Vagina (tissue), 2 donors: ENCODE measurements at places on chromosomes 3 and 15.

DNA sequence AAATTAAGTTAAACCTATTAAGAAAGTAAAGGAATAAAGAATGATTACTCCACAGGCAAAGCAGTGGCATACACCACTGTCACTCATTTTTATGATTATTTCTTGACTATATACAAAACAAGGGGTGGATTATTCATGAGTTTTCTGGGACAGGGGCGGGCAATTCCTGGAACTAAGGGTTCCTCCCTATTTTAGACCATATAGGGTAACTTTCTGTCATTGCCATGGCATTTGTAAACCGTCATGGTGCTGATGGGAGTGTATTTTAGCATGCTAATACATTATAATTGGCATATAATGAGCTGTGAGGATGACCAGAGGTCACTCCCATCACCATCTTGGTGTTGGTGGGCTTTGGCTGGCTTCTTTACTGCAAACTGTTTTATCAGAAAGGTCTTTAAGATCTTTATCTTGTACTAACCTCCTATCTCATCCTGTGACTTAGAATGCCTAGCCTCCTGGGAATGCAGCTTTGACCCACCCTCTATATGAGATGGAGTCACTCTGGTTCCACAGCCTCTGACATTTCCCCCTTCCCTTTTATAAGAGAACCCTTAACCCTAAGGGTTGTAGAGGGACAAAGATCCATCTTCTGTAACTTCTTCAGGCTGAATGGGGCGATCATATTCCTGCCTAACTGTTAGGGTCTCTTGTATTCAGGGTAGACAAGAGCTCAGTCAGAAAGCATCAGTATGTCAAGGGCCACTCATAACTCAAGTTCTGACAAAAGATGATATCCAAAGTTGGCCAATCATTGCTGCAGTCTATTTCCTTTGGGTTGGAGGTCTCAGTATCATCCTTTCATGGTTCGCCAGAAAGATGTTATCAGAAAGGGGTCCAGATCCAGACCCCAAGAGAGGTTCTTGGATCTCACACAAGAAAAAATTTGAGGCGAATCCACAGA, 79.5 kb upstream of the LIPC start:
- DNase-seq = no peak

DNA sequence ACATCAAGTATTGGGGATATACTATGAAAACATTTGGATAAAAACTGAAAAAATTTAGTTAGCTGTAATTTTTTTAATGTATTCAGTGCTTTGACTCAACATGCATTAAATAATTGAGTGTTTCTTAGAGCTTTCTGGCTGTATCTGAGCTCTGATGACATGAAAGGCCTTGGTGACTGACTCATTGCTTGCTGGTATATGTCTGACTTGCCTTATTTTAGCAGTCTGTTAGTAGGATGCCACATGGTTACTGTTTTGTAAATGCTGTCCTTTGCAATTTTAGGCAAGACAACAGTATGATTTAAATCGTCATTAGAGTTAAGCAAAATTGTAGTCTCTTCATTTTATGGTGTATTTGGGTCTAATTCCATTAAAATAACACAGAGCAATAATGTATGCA, 199.2 kb downstream of the GHSR start:
- DNase-seq = no peak

DNA sequence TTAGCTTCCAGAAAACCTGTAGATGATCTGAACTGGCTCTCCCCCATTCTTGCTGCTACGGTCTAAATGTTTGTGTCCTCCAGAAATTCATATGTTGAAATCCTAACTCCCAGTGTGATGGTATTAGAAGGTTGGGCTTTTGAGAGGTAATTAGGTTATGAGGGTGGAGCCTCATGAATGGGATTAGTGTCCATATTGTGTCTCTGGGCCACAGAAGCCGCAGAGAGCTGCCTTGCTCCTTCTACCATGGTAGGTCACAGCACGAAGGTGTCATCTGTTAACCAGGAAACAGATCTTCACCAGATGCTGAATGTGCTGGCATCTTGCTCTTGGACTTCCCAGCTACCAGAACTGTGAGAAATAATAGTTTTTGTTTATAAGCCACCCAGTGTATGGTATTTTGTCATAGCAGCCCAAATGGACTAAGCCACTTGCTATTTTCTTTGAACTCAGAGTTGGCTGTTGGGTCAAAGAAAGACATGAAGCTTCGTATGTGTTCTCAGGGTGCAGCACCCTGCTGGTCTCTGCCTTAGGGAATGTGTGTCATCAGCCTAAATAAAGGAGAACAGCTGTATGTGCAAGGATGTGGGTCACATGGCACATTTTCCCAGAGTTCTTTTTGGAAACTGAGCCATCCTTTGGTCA, 317.5 kb upstream of the SLCO3A1 start:
- DNase-seq = peak; percentile 52

DNA sequence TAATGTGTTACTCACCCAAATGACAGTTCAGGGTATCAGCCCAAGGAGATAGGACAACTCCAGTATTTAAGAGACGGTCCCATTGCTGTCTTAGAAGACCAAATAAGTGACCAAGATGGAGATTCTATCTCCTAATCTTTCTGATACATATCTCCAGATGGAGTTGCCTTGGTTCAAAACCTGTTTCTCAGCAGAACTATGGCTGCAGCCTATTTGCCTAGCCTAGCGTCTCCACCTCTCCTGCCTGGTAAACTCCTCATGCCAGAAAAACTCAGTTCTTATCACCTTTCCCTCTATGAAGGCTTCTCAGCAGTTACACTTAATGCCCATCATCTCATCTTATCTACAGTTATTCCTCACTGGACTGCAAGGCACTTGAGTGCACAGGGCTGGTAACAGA, 1.2 kb upstream of the CSPG5 start:
- no peak for DNase-seq

DNA sequence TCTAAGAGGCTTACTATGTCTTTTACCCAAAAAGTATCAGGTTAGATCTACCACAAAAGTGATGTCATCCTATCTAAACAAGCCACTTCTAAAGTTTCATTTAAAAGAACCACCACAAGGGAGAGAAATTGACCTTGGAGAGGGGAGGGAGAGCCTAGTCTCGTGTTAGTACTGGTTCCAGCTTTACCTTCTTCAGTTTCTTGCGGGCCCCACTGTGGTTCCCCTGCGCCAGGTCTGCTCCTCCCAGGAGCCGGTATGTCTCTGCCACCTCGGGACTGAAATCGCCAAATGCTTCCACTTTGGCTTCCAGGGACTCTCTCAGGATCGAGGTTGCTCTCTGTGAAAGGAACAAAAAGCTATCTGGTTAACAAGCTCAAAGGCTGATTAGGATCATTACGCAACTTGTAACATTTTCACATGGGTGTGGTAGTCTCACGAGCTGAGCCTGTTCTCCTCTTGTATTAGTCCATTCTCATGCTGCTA, 51.1 kb downstream of the SYNM start:
- DNase-seq = no peak

DNA sequence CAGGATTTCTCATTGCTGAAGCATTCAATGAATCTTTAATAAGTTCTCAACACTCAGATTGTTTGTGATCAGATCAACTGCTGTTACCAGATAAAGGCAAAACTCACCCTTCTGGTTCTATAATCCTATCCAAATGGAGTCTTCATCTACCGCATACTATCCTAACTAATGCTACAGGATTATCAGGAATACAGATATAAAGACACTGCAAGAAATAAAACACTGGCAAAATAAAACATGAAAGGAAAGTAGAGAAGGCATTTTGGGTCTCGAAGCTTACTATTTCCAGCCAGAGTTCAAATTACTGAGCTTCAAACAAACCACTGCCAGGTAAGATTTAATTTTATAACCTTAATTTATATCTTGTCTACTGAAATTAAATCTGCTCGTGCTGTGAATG, 524 bp downstream of the CHRM5 start:
- no peak for DNase-seq

GRCh38 chr3:175279911-175280310, 420.8 kb downstream of the NAALADL2 start:
- no peak for DNase-seq

GRCh38 chr3:190989218-190989617, 126.7 kb upstream of the GMNC start:
- no peak for DNase-seq

DNA sequence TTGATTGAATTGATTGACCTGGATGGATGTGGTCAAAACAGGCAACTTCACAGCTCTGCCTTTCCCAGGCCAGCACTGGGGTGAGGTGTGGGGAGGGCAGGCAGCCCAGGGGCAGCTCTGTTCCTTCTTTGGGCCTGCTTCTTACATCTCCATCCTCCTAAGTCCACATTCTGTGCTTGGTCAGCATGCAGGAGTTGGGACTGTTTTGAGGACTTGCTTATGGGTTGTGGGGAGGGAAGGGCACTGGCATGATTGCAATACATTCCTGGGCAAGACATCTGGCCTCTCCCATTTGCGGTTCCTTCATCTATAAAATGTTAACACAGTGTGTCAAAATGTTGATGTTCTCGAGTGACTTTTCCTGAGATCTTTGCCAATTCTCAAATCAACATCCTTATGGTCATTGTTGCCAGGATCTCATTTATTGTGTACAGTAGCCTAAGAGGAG, 84.1 kb downstream of the ST6GAL1 start:
- no peak for DNase-seq

GRCh38 chr3:156535798-156536197, 19.1 kb downstream of the SSR3 start:
- DNase-seq = no peak

GRCh38 chr15:30962079-30962478, 29.3 kb downstream of the MTMR10 start:
- no peak for DNase-seq

- DNase-seq = no peak
Measured at GRCh38 chr3:100802126-100802525, 92.8 kb downstream of the TFG start.

DNA sequence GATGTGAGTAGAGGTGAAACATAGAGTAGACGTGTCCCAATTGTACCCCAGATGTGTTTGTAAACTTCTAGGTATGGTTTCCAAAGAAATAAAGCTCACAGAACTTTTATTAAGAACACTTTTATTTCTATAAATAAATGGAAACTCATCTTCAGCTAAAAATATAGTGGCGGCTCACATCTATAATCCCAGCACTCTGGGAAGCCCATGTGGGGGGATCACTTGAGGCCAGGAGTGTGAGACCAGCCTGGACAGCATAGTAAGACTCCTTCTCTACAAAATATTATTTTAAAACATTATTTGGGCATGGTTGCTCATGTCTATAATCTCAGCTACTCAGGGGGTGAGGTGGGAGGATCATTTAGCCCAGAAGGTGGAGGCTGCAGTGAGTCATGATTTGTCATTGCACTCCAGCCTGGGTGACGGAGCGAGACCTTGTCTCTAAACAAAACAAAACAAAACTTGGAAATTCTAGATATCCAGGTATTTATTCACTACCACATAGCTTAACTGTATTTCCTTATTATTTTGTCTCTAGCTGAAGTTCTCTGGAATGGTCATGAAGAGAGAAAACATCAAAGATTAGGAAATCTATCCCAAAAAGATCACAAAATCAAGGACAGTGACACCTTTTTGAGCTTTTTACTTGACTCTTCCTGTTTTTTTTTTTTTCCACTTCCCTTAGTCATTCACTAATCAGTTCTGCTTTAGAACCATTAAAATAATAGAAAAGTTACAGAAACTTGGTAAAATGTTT, 258.1 kb downstream of the TIGIT start:
- DNase-seq = no peak

DNA sequence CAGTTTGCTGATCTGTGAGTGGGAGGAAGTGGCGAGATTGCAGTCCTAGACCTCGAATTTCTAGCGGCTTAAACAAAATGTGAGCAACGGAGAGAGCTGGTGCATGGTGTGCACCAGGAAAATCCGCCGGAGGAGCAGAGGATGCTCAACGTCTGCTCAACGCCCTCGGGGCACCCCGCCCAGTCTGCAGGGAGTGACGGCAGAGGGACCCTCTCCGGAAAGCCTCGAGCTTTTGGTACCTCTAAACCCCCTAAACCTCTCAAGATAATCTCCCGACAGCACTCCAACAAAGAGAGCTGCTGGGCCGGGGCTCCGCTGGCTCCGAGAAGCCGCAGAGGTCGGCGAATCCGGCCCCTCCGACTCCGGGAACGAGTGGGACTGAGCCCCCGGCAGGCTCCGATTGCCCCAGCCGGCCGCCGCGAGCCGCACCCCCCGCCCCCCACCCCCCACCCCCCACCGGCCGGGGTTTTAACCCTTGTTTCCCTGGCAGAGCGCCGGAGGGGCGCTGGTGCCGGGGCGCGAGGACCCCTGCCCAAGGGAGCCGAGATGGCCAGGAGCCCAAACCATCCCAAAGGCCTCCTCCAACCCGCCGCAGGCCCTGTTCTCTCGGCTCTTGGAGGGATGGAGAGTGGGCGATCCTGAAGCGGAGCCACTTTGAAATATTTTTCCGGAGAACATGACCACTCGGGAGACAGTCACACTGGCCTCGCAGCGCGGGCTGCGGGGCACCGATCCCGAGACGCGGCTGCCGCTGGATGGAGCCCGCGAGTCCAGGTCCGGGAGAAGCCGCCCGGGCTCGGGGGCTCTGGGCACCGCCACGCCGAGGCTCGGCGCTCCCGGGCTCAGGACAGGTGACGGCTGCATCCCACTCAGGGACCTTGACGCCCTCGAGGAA, 1.5 kb downstream of the MEGF11 start:
- no peak for DNase-seq

DNA sequence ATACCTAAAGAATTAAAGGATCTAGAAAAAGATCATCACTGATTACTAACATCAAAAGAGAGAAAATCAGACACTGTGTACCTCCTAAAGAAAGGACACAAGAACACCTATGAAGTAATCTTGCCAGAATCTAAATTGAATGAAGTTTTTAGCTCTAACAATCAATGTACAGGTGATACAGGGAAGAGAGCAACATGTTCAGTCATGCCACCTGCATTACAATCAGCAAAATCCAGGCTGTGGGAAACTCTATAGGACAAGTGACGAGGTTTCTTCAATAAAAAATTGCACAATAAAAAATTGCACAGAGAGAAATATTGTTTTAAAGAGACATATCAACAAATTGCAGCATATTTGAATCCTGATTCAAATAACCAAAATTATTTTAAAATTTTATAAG, 93.3 kb downstream of the SEMA5B start:
- DNase-seq = no peak

GRCh38 chr3:135138776-135139175, 343.7 kb downstream of the EPHB1 start:
- no peak for DNase-seq

DNA sequence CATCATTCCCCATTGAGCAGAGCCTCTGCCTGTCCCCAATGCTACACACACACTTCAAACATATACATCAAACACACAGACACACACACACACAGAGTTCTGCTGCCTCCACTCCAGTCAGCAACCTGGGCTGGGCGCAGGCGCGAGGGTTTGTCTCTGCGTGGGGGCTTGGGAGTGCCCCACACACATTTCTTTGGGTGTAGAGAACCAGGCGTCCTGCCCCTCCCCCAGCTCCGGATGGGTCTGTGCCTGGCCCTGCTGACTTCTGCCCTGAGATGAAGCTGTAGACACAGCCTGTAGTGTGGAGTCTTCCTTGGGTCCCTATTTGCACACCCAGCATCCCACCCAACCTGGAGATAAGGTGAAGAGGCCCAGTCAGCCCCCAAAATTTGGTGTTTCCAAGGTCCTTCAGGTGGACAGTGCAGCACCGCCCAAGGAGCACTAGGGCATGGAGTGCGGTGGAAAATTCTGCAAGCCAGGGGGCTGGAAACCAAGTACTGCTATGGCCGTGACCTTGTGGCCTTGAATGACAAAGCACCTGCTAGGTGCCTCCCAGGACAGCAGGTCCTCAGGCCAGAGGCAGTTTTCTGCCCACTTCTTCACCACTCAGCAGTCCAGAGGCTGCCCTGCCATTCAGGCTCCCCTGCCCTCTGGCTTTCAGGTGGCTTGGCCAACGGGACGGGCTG, 26.8 kb downstream of the FBXW12 start:
- DNase-seq = no peak

GRCh38 chr3:18512007-18512406, 86.9 kb upstream of the SATB1 start:
- DNase-seq = no peak

- no peak for DNase-seq
Measured at GRCh38 chr3:184584464-184584891, 22.9 kb downstream of the EPHB3 start.
